ENCODE measurements at places on chromosomes 16 and 17.

DNA sequence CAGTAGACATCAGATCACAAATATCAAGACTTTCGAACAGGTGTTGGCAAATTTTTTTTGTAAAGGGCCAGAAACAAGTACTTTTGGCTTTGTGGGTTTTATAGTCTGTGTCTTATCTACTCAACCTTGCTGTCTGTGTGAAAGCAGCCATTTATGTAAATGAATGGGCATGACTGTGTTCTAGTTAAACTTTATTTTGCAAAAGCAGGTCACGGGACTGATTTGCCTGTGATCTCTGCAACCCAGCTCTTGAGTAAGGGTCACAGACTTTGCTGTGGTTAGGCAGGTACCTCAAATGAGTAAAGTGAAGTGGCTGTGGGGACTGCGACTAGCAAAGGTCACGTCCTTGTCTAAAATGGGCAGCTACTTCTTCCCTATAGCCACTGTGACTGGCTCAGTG is 136.5 kb downstream of the FTO start:
- no peaks in the 10 kb centered on the region for H3K27me3 ChIP-seq
- no peak overlapping the region for H3K4me3 ChIP-seq
- H3K27ac ChIP-seq, result no peak overlapping the region
- H3K36me3 ChIP-seq, result peaks cover 6% of the 10 kb centered on the region

DNA sequence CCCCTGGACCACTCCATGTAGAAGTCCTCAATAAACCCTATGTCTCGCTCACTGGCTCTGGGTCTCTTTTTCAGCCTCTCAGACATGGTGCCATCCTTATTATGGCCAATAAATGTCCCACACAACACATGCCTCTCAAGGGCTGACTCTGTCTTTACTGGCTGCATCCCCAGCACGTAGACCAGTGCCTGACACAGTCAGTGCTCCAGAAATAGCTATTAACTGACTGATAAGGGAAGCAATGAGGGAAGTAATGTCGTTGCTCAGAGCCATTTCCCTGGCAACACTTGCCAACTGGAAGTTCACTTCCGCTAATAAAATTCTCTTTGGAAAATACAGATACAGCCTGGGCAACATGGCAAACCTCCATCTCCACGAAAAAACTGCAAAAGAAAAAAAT is 19.1 kb upstream of the APOH start:
- H3K27me3 ChIP-seq, result no peaks in the 10 kb centered on the region
- no peak overlapping the region for H3K4me3 ChIP-seq
- no peak overlapping the region for H3K27ac ChIP-seq
- H3K36me3 ChIP-seq, result peaks cover 1% of the 10 kb centered on the region
- DNase-seq, result no peak

GRCh38 chr16:70294385-70295025 is 4.5 kb upstream of the DDX19B start:
- H3K27ac ChIP-seq, result no peak overlapping the region
- H3K4me3 ChIP-seq, result no peak overlapping the region
- no peaks in the 10 kb centered on the region for H3K27me3 ChIP-seq
- no peak for DNase-seq
- H3K4me1 ChIP-seq, result peaks cover 22% of the 10 kb centered on the region

GRCh38 chr17:17413821-17414220 is 63.0 kb upstream of the MED9 start:
- peaks cover 33% of the 10 kb centered on the region for H3K27me3 ChIP-seq
- H3K36me3 ChIP-seq, result no peaks in the 10 kb centered on the region
- DNase-seq, result no peak
- H3K27ac ChIP-seq, result no peak overlapping the region
- H3K4me1 ChIP-seq, result peaks cover 26% of the 10 kb centered on the region

GRCh38 chr17:8465356-8465755 is 29.7 kb downstream of the NDEL1 start:
- no peak overlapping the region for H3K27ac ChIP-seq
- no peaks in the 10 kb centered on the region for H3K4me1 ChIP-seq
- H3K36me3 ChIP-seq, result peaks cover 31% of the 10 kb centered on the region
- no peak overlapping the region for H3K4me3 ChIP-seq
- no peaks in the 10 kb centered on the region for H3K27me3 ChIP-seq

DNA sequence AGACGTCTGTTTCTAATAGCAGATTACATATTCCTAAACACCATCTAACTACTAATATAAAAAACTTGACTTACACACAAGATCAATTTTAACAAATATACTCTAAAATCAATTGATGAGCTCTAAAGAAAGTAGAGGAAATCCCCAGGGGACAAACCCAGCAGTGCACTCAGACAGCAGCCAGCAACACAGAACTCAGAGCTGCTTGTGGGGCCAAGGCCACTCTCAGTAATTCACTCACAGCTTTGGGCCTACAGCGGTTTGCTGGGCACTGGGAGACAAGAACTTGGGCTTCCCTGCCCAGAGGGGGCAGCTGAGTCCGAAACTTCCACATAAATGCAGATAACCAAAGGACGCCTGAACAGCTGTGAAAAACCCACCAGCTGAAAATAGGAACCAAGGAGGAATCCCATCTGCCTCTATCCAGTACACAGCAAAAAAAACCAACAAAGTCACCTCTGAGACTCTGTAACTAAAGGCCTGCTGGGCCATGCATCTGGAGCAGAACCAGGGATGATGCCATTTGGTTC is 21.4 kb downstream of the NPLOC4 start:
- peaks cover 17% of the 10 kb centered on the region for H3K4me1 ChIP-seq
- H3K36me3 ChIP-seq, result peaks cover 45% of the 10 kb centered on the region
- H3K27ac ChIP-seq, result no peak overlapping the region
- DNase-seq, result no peak

All from activated naive CD4-positive, alpha-beta T cell treated with anti-CD3 and anti-CD28 coated beads, Interleukin-2, amount 10 ng/mL, durations not matched to agents 7 days and 5 days (primary cell).